ENCODE measurements at places on chromosomes 13 and 19.

DNA sequence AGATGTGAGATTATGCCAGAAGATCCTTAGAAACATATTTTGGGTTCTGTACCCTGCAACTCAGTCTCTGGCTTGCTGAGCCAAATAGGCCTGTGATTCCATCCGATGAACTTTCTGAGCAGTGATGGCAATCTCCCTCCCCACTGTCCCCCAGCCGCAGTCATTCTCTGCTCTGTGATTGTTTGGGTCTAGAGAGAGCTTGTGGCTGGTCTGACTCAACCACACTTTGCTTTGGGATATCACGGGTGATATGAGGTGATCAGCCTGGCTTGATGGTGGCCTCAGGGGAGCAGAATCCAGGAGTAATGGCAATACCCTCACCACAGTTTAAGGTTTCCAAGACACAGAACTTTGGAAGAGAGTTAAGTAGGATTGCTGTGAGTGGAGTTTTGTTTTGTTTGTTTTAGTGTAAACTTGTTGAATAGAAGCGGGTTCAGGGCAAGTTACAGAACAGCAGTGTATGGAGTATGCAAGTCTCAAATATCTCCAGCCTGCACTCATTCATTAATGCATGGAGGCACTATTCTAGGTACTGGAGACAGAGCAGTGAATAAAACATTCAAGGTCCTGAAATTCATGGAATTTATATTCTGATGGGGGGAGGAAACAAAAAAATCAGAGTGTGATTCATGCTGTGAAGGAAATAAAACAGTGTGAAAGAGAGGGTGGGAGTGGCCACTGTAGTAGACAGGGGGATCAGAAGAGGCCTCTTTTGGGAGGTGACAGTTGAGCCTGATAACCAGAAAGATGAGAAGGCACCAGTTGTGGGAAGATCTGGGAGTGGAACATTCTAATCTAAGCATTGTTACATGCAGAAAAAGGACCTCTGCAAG lies 5.3 kb downstream of the SAMD4B start:
- peak; percentile 45 for DNase-seq

DNA sequence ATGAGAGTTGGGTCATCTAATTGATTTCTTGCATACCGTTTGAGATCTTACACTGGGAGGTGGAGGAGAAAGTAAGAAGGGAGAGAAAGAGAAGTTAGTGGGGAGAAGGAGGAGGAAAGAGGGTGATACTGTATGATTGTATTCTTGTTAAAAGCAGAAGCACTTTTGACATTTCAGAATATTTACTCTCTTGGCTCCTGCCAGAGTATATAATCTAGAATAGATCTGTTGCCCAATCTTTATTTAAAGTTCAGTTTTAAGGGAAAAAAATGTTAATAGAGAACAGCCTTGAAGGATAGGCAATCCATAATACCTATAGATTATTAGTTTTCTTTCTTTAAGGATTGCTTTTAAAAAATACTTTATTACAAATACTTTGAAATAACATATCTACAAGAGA lies 41.5 kb downstream of the PDS5B start:
- no peak for DNase-seq

- DNase-seq: peak; percentile 25
Observed at GRCh38 chr19:29872224-29872731, 60.5 kb downstream of the CCNE1 start.

DNA sequence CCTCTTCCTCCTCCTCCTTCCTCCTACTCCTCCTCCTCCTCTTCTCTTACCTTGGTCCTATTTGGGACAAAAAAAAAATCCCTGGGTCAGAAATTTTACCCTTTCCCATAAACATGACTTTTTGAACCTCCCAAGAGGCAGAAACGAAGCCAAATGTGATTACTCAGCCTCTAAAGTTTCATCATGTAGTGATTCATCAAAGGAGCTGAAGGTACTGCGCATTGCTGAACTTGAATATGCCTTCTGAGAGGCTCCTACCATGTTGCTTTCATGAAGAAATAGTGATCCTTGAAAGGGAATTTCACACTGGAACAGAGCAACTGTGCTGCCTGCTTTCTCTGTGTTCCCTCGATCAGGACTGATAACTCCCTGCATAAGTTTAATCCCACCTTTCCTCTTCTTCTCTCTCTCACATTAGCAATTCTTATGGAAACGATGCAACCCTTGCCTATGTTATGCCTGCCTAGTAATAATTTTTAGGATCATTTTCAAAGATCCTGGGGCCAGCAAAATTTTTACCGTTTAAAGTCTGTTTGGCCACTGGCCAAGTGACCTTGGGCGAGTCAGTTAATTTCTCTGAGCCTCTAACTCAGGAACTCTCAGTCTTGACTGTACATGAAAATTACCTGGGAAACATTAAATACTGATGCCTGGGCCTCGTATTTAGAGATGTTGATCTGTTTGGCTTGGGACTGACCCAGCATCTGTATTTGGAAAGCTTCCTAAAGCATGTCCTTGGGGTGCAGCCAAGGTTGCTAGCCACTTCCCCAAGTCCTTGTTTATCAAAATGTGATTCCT lies 149.5 kb downstream of the DCT start:
- peak; percentile 92 for DNase-seq

GRCh38 chr13:27141746-27142145 lies 29.9 kb downstream of the USP12 start:
- no peak for DNase-seq

DNA sequence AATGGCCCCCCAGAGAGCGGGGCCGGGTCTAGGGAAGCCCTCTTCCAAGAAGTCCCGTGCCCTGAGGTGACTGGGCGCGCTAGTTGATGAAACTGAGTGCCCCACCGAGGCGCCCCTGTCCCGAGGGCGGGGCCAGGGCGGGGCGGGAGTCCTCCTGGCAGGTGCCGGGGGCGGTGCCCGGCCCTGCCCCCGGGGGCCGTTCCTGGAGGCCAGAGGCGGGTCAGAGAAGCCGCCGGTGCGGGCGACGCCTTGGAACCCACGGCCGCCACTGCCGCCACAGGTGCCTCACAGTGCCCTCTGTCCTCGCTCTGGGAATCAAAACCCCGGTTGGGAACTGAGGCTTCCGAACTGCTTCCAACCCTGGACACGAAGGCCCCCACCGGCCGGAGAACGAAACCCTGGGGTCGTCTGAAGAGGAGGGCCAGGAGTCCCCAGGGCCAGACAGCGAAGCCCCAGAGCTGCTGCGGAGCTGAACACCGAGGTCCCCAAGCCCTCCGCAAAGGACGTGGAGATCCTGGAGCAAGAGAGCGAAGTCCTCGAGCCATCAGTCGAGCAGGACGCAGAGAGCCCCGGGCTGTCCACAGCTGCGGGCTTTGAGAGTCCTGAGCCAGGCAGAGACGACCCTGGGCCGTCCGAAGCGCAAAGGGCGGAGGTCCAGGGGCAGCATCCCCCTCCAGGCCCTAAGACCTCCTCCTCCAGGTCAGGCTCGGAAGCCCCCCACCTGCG lies at the start of gene MISP3:
MISP3 (plus strand) TSS at position 252 of the 726 bp plus-strand sequence. CDS start 524 bp downstream, outside the sequence.
- peak; percentile 48 for DNase-seq

- DNase-seq: peak; percentile 32
Observed at GRCh38 chr13:72458701-72459100, 268.7 kb downstream of the MZT1 start.

DNA sequence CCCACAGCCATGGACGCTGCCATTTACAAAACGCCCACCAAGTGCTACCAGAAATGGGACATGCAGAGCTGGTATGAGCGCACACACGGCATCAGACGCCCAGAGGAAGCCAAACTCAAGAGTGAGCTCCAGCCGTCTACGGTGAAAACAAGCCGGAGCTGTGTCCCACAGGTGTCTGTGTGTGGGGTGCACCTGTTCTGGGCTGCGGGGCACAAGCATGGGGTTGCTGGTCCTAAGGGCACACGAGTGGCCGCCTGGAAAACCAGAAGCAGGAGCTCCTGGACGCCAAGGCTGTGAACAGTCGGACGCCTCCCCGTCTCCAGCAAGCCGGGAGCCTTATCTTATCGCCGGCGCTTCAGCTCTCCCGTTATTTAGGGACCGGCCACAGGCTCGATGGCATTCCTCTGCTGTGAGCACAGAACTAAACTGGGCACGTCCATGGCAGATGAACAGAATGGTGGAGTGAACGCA lies 1.3 kb downstream of the ADPRHL1 start:
- no peak for DNase-seq

- no peak for DNase-seq
Observed at GRCh38 chr13:106089261-106089980, 446.0 kb downstream of the EFNB2 start.

GRCh38 chr19:41904118-41904870 lies 21.3 kb downstream of the ARHGEF1 start:
- no peak for DNase-seq

- DNase-seq: no peak
Observed at GRCh38 chr13:77760893-77761292, 63.4 kb downstream of the SLAIN1 start.

GRCh38 chr13:25130944-25131343 lies 35.0 kb downstream of the PABPC3 start:
- no peak for DNase-seq

- no peak for DNase-seq
Observed at GRCh38 chr13:43289470-43290255, 266.3 kb downstream of the DNAJC15 start.

DNA sequence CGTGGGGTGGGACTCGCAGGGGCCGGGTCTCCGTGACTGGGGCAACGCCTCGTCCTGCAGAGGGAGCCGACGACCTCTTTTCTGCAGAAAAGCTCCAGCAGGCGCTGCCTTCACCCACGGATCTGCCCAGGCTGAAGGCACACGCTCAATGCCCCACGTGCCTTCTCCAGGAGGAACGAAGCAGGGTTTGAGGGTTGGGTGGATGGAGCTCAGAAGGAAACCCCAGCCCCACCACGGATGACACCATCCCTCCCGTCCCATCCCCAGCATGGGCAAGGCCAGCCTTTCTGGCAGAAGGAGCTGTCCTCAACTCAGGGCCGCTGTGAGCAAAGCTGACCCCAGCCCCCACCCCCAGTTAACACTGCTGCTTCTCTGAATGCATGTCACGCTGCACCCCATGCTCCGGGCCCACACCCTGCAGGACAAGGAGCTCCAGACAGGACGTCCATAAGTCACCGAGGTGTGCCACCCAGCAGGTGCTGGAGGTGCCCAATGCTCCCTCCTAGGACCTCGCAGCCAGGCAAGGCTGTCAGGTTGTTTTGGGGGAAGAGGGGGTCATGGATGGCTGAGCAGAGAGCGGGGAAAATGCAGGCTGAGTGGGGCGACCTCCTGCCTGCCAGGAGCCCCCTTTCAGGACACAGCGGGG lies 7.4 kb downstream of the C19orf25 start:
- DNase-seq: peak; percentile 40

DNA sequence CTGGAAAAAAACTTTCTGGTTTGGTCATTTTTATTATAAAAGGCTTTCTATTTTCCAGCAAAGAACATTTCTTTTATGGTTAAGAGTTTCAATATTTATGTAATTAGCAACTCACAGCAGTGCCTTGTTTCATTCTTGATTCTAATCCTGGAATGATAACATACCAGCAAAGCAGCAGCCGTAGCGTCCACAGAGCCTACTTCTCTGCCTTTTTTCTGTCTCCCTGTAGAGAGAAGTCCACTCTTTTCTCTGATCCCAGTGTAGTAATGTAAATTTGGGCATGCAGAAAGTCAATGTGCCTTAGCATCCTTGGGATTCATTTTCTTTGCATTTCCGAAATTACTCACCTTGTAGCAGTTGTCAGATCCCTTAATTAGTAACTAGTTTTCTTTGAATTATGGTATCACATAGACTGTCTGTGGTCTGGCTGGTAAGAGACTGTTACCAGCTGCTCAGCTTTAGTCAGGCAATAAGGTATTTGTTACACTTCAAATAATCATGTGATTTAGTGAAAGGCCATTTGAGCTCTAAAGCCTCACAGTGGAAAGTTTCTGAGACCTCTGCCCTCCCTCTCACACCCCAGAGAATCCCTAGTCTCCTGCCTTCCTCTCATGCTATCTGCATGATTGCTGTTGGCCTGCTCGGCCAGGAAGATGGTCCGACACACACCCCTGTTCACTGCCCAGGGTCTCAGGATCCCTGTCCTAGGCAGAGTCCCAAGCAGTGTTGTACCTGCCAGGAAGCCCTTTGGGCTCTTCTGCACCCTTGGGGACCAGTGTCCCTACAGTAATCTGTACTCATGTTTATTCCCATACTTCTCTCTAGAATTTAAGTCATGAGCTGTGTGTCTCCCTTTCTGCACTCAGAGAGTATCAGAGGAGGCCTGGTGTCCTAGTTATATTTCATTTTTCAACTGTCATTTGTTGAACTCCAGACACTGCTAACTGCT lies 86.3 kb downstream of the LRCH1 start:
- no peak for DNase-seq

DNA sequence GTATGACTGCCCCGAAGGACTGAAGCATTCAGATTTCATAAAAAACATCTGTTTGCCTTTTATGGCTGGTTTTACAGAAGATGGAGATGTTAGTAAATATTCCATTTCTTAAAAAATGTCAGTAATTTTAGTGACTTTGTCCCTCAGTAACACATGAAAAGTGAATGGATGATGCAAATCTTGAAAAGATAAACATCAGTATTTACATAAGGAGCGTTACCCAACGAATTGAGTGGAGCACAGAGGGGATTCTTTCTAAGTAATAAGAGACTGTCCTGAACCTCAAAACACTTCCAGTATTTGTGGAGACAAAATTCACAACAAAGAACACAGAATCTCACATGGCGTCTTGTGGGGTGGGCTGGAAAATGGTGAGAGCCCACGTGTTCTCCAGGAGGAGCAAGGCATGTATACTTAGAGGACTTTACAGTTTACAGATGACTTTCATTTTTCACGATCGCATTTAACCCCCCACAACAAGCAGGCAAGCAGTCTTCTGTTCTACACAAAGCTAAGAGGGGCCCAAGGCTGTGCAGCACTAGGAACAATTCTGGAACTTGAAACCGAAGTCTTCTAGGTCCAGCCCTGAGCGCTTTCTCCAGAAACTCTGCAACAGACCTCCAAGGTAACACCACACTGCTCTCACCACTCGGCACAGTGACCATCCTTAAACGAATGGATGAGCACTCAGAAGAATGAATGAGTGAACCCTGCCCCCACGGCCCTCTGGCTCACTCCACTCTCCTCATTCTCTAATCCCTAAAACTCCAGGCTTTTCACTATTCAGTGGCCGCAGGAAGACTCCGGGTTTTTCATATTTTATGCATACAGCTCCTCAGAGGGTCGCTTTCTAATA lies 709.8 kb downstream of the UQCRFS1 start:
- no peak for DNase-seq

- DNase-seq: peak; percentile 65
Observed at GRCh38 chr19:50325310-50326100, 3.7 kb downstream of the KCNC3 start.

GRCh38 chr13:109348519-109349258 lies 437.7 kb downstream of the IRS2 start:
- DNase-seq: peak; percentile 87

- DNase-seq: no peak
Observed at GRCh38 chr13:40026741-40027140, 371.3 kb downstream of the COG6 start.

GRCh38 chr19:49549045-49549444 lies 21.2 kb downstream of the RCN3 start:
- DNase-seq: no peak

- no peak for DNase-seq
Observed at GRCh38 chr19:35715355-35715809, 2.4 kb upstream of the KMT2B start.

DNA sequence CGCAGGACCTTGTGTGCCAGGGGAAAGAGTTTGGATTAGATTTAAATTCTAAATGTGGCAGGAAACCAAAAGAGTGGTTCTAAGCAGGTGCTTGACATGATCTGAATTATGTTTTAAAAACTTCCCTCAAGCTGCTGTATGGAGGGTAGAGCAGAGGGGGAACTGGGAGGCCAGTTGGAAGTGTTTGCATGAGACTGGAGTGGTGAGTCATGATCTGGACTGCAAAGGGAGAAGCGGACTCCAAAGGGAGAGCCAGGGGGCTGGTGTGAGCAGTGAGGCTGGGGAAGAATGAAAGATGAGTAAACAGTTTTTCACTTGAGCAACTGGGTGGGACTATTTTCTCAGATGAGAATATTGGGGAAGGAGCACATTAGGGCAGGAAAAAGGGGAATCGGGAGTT lies 206.1 kb downstream of the DNAJC15 start:
- DNase-seq: peak; percentile 87

Measured in ELR (cell line).